ENCODE measurements at places on chromosomes 7 and 10.
A peak's percentile ranks its signal among the peaks of the same experiment; 100 is the strongest.

GRCh38 chr7:51471210-51471980 lies 154.8 kb upstream of the COBL start:
- DNase-seq: peak; percentile 24

DNA sequence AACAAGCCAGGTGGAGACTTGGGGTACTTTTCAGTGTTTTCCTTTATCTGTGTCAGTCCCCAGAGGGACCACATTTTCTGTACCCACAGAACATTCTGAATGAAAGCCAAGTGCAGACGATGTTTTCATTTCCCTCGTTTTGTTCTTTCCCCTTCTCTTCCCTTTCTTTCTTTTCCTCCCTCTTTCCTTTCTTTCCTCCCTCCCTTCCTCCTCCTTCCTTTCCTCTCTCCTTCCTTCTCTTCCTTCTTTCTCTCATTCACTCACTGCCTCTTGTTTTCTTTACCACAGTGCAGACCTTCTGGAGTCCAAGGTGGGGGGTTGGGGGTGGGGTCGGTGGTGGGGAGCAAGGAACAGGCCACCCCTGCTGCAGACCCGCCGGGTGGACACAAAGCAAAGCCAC lies 141.4 kb upstream of the MKI67 start:
- DNase-seq: no peak

GRCh38 chr7:155291045-155291530 lies 6.6 kb upstream of the INSIG1 start:
- peak; percentile 66 for DNase-seq

- DNase-seq: no peak
Observed at GRCh38 chr10:101558204-101558603, 29.9 kb downstream of the POLL start.

DNA sequence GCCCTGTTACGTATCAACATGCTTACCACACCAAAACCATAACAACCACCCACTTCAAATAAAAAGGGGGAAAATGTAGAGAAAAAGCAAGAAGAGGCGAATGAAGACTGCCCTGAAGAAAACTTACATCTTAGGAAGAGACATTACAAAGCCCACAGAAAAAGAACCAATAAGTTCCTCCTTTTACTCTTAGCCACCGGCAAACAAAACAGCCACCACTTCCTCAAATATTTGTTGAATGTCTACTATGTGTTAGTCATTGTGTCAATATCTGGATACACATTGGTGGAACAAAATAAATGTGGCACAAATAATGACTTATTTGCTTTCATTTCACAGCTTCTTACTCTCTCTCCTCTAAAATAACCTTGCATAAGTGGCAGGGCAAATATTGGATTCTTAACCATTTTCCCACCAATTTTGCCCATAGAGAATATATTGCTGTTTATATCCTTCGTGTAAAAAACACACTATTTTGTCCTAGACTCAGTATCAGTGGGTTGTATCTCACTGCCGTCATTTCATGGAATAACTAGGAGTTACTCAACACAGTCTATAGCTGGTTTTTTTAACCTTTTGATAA lies 106.8 kb downstream of the ANK3 start:
- DNase-seq: no peak

DNA sequence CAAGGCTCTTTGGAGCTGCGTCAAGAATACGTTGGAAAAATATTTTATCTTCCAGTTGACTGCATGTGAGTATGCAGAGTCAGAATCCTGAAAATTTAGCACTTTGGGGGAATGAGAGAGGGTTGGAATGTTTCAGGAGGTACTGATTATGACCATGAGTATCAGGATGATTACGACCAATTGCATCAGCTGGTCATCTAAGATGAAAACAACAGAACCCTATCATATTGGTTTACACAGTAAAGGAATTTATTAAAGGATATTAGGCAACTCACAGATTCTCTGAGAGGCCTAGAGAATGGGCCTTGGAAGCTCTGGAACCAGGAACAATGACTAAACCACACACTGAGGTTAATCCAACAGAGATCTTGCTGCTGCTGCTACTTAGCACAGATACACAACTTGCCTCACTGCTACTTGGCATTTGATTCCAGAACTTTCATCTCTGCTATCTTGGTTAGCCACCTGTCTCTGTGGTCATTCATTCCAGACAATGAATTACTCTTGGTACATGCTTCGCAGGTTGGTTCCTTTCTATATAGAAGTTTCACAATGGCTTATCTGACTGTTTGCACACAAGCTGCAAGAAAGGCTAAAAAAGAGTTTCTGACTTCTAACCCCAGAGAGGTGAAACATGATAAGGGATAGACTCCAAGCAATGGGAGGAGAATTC lies 68.0 kb upstream of the CTTNBP2 start:
- no peak for DNase-seq

DNA sequence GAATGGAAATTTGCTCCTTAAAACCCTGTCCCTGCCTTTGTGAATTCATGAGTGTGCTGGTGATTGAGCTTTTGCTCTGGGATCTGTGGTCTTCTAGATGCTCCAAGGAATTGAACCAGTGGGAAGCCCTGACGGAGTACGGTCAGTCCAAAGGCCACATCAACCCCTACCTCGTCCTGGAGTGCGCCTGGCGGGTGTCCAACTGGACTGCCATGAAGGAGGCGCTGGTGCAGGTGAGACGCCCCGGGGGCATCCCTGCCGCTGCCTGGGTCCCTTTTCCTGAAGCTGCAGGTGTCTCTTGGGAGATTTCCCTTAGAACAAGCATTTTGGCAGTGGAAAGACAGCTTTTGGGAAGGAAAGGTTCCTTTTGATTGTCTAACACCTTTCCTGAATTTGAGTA lies 100.3 kb downstream of the TRRAP start:
- DNase-seq: no peak

GRCh38 chr7:107001490-107001889 lies 43.0 kb upstream of the PRKAR2B start:
- no peak for DNase-seq

DNA sequence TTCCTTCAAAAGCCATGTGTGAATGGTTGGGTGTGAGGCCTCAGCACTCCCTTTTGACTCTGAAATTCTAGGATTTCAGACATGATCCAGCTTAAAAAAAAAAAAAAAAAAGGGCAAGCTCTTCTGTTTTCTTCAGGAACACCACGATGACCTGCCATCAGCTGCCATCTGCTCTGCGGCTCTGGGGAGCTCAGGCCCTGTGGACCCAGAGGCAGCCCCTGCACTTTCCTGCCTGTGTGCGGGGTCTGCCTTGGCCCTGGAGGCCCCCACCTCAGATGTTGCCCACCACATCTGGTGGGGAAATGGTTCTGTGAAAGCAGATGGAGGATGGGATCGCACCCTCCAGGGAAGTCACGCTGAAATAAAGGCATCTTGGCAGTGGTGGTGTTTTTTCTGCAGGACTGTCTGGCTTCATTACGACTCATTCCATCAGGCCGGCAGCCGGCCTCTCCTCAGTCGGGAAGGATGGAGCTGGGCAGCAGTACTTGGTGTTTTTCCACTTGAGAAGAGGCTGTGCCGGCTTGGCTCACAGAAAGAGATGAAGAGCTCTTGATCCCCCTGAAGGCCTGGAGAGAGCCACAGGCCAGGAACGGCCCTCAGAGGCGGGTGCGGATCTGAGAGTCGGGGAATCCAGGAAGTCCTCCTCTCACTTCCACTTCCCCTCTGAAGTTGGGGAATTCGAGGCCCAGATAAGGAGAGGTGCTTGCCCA lies 66.1 kb upstream of the AQP1 start:
- no peak for DNase-seq

GRCh38 chr7:127920787-127921438 lies 110.3 kb downstream of the LRRC4 start:
- no peak for DNase-seq
